ENCODE measurements at places on chromosomes 4 and X.

- DNase-seq, result no peak
These were observed 198.1 kb downstream of the LRBA start for GRCh38 chr4:150817017-150817416.

DNA sequence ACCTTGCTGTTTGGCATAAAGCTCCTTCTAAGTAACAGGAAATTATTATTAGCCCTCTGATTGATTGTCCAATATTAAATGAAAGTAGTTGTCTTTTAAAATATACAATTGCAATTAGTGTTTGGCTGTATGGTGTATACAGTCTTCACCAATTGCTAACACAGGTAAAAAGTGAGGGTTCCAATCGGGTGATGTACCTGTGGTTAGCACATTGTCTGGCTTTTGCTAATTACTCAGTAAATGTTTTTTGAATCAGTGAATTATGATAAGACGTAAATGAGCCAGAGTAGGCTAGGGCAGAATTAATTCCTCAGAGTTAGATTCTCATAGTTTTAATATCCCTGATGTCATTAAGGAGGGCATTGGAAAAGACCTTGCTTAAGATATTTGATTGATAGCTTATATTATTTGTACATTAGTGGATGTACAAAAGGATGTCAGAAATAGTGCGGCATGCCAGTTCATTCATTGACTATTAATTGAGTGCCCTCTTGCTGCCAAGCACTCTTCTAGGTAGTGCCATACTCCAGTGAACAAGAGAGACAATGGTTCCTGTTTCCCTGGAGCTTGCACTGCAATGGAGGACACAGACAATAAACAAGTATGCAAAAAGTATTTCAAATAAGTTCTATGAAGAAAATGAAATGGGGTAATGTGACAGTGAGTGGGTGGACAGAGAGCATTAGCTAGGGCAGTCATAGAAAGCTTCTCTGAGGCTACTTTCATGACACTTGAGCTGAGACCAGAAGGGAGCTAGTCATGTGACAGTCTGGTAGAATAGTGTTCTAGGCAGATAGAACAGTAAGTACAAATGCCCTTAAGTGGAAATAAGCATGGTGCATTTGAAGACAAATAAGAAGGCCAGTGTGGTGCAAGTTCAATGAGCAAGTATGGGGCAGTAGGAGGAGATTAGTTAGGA, 205.9 kb upstream of the CASK start:
- DNase-seq, result no peak

DNA sequence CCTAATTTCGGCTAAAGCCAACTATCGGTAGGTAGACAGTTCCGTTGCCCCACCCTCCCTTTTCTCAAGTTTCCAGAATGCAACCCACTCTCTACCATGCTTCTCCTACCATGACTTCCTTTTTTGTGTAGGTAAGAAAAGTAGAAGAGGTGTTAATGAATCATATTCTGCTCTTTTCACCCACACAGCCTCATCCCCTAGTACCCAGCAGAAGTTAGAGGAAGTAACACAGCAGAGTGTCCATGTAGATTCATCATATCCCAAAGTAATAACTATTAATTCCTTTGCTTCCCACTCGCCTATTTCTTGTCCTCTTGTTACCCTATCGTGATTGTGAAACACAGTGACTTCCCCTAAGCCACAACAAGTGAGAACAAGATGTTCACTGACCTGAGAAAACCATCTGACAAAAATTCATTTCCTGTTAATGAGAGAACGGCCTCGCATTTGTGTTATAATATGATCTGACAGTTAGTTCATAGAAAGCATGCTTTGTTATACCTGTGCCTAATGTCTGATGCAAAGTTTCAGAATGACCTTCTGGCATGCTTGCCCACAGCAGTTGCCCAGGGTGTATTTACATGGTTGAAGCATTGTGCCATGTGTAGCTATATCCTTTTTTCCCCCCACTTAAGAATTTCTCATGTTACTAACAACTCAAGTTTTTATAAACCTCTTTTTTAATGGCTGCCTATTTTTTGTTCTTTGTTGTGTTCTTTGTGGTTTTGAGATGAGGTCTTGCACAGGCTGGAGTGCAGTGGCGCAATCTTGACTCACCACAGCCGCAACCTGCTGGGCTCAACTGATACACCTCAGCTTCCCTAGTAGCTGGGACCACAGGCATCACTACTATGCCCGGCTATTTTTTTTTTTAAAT, 185.6 kb downstream of the RAP1GDS1 start:
- DNase-seq, result peak; percentile 65

- no peak for DNase-seq
These were observed 9.3 kb downstream of the C4orf54 start for GRCh38 chr4:99648321-99648720.

DNA sequence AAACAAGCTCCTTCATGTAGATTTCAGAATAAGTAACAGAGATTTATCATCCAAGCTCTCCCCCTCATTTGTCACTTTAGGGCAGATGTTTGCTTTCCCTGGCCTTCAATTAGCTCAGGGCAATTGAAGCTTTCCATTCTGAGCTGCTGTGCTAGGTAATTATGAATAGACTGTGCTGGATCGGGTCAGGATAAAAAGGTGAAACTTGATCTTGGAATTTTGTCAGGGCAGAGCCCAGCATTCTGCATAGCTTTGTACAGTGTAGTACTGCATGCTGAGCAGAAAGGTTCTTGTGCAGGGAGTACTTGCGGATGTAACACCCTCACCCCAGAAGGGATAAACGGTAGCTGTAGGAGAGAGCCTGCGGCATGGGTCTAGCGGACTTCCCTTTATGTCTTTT, 64.0 kb upstream of the CLDN34 start:
- DNase-seq, result no peak

GRCh38 chrX:66876776-66877175, 237.9 kb upstream of the EDA2R start:
- DNase-seq, result no peak

DNA sequence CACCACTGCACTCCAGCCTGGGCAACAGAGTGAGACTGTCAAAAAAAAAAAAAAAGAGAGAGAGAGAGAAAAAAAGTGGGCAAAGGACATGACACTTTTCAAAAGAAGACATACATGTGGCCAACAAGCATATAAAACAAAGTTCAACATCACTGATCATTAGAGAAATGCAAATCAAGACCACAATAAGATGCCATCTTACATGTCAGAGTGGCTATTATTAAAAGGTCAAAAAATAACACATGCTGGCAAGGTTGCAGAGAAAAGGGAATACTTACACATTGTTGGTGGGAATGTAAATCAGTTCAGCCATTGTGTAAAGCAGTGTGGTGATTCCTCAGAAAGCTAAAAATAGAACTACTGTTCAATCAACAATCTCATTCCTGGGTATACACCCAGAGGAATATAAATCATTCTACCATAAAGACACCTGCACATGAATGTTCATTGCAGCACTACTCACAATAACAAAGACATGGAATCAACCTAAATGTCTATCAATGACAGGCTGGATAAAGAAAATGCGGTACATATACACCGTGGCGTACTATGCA, 94.9 kb upstream of the TRIM2 start:
- DNase-seq, result no peak

GRCh38 chrX:150472306-150472705, 96.1 kb upstream of the MTM1 start:
- no peak for DNase-seq

DNA sequence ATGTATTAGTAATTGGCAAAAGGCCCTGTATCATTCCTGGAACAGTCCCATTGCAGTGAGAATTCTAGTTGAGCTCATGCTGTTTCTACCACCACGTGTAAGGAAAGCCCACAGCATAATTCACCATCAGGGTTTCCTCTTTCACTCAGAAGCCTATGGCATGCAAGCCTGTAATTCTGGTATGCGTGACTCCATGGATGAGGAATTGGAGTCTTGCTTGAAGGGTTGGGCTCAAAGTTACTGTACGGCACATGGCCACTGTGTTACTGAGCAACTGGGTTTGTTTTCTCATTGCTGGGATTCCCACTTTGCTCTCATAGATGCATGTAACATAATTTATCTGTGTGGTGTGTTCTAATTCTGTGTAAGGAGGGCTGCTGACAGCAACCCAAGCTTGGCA, 132.3 kb upstream of the NR3C2 start:
- no peak for DNase-seq

DNA sequence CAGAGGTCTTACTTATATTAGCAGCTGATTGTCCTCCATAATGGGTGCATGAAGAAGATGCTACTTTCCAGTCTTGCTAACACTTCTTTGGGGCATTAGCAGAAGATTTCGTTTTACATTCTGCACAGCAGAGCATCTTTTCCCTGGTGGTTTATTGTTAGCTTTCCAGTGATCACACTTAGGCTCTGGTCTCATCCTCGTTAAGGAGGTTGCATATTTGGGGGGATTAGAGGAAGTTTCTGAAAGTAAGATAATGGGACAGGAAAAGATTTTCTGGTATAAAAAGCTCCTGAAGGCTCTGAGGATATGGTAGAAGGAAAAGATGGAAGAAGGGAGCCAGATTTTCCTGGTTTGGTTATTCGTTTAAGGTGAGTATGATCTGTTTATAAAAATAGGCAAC, 134.1 kb downstream of the GATB start:
- DNase-seq, result no peak

- no peak for DNase-seq
These were observed 617.7 kb downstream of the MID1IP1 start for GRCh38 chrX:39418731-39419638.

DNA sequence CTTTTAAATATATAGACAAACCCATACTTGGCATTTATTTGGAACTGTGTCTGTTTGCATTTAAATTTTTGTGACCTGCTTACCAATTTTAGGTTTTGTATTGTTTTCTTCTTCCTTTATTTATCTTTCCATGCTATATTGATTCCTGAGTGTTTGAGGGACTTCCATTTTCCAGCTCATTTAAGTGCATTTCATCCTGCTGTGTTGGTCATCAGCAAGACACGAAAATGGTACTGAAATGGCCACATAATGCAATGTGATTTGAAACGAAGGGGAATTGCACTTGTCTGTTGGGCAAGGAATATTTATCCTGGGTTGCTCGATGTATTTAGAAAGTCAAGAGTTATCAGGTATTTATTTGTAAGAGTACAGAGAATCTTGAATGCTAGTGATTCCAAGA, 524.3 kb upstream of the MAGEB2 start:
- no peak for DNase-seq

- DNase-seq, result peak; percentile 18
These were observed 21.9 kb upstream of the EMCN start for GRCh38 chr4:100539706-100540105.

DNA sequence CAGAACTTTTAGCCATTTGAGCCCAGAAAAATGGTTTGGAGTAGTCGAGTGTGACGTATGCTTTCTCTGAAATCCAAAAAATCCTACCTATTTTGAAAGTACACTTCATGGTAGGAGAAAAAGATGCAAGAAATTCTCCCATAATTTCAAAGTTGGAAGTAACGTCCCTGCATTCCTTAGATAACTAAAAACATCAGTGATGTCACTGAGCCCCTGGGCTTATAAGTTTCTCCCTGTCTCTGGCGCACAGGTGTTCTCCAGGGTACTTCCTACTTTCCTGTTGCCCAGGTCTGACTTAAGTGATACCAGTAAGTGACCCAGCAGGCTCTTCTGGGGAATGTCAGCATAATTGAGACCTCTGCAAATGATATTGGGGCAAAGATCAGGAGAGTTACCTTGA, 90.5 kb upstream of the WDR1 start:
- DNase-seq, result no peak

GRCh38 chr4:91758487-91758886, 545.3 kb upstream of the GRID2 start:
- no peak for DNase-seq

GRCh38 chrX:53442322-53442631, 8.1 kb upstream of the HSD17B10 start:
- DNase-seq, result peak; percentile 29

GRCh38 chr4:37803348-37803973, 23.0 kb upstream of the PGM2 start:
- DNase-seq, result peak; percentile 68

DNA sequence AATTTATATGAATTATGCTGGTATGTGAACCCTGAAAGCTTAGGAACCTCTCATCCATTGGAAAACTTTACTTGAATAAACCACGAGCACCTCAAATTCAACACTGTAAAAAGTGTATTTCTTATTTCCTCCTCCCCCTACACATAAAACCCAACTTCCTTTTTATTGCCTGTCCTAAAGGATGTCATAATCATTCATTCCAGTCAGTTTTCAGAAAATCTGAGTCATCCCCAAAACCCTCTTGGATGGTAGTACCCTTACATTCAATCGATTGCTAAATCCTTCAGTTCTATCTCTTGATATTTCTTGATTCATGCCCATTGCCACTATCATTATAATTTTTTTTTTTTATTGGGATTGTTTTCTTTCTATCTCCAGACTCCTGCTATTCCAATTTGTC, 91.1 kb upstream of the ATP8A1 start:
- peak; percentile 69 for DNase-seq

DNA sequence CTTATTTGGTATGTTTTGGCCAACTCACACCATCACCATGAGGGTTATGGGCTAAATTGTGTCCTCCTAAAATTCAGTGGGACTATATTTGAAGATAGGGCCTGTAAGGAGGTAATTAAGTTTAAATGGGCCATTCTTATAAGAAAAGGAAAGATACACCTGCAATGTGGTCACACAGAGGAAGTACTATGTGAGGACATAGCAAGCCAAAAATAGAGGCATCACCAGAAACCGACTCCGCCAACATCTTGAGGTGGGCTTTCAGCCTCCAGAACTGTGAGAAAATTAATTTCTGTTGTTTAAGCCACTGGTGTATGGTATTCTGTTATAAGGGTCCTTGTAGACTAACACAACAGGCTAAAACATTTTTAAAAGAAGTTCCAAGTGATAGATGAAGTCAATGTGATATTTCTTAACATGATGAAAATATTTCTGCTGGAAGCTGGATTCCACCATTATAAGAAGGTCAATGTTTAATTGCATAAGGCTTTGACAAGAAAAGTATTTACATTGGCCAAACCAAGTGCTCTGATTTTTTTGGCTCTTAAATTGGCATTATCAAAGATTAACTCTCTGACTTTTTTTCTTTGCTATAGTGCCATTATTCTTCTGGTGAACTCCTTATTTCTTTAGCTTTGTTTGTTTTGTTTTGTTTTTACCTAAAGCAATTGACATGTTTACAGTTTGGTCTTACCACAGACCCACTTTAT, 540.9 kb downstream of the PPARGC1A start:
- no peak for DNase-seq

GRCh38 chr4:145301386-145302080, 121.1 kb upstream of the OTUD4 start:
- no peak for DNase-seq

GRCh38 chr4:88318751-88319350, 34.5 kb upstream of the PPM1K start:
- DNase-seq, result no peak

- peak; percentile 12 for DNase-seq
These were observed 58.6 kb upstream of the PAGE1 start for GRCh38 chrX:49754233-49754857.

DNA sequence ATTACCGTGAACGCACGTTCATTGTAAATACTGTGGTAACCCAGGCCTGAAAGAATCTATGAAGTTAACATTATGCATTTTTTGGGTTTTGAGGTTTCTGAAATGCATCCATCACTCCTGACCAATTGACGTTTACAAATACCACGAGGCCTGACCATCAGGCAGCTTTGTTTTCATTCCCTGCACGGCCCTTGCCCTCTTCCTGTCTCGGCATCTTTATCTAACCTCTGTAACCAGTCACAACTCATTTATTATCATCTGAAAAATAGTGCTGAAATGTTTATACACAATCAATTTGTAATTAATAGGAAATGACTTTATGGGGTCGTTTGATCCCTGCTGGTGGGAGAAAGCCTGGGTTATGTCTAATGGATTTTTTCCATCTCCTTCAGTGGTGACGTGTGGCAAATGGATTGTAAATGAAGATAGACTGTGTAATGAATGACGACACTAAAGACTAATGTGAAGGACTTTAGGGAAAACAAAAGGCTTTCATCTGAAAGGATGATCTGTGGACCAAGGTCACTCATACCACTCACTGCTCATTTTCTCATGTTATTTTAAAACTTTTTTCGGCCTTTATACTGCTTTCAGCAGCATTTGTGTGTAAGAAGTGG, 102.7 kb upstream of the SORBS2 start:
- no peak for DNase-seq
